ENCODE measurements at places on chromosomes 3 and 15. TPM values are rescaled to one million over a fixed set of nuclear protein-coding genes. Genes with fewer than 3 reads are reported as not detected.

TRPM1 gene
- not detected for total RNA-seq

GRCh38 chr15:82799183-82799841, 6.6 kb downstream of the FSD2 start:
- DNase-seq = no peak

CRYGS gene
- total RNA-seq = 0.10 TPM

LAMB2 gene
- total RNA-seq = 40.7 TPM

DNA sequence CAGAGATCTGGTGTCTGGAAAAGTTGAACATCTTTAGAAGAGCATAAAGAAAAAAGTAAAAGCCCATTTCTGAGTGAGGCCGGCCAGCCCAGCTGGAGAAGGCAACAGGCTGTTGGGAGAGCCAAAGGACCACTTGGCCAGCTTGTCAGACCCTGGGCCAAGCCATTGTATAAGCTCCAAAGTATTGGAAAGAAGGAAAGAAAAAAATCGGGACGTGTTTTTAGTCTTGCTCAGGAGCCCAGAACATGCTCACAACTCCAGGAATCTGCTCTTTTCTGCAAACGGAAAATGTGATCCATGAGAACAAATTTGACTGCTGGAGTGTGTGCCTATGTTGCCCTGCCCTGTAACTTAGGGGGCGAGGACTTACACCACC, 10.4 kb upstream of the CLPX start:
- DNase-seq = no peak

DNA sequence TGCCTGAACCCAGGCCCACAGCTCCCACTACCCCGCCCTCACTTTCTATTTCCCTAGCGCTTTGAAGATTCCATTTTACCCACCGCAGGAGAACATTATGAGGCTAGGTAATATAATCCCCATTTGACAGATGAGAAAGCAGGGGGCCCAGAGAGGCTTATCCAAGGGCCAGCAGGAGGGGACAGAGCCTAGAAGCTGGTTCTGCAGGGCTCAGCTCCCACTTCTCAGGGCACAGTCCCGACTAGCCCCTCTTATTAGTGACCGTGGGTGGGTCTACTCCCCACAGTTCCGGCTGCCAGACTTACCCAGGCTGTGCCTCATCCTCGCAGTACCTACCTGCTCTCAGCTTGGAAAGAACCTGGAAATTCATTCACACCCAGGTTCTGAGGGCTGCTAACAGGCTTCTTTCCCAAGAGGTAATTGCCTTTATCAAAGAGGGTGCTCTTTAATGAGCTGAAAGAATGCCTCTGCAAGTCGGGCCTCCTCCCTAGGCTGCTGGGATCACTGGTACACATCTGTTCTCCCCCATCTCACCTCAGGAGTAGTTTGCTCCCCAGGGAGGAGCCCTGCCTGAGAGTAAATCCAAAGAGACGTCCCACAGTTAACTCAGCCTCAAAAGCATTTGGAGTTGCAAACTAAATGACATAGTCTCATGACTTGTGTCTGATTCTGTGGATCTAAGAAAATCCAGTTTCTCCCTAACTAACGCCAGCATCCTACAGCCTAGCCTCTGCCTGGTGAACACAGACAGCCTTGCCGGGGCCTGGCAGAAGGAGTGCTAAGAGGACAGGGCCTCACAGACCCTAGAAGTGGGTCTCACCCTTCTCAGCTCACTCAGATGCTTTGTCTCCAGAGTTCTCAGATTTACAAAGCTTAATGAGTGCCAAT, 125.0 kb downstream of the CHSY1 start:
- peak; percentile 36 for DNase-seq

GRCh38 chr3:20111836-20112235, 71.6 kb downstream of the KAT2B start:
- no peak for DNase-seq

ASB14 gene
- total RNA-seq = not detected

GRCh38 chr15:100875976-100876375, 3.7 kb upstream of the ALDH1A3 start:
- DNase-seq = no peak

PARP3 gene
- 7.7 TPM for total RNA-seq

NRG4 gene
- 13.9 TPM for total RNA-seq

- no peak for DNase-seq
These were observed 61.7 kb downstream of the LDHAL6B start for GRCh38 chr15:59268168-59268851.

DNA sequence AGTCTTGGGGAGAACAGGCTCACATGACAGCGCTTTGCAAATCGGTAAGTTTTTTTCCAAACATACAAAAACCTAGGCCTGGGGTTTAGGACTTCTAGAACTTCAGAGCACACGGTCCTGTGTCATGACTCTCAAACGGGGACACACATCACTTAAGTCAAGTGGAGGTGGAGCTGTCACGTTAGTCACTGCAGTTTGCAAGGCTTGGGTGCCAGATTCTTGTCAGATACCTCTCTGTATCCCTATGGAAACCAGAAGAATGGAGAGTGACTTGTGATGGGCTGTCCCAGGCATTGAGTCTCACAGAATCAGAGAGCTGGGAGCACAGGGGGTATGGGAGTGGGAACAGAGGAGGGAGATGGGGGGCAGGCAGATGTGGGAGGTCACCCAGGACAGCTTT, 64.8 kb downstream of the DUT start:
- no peak for DNase-seq

DNA sequence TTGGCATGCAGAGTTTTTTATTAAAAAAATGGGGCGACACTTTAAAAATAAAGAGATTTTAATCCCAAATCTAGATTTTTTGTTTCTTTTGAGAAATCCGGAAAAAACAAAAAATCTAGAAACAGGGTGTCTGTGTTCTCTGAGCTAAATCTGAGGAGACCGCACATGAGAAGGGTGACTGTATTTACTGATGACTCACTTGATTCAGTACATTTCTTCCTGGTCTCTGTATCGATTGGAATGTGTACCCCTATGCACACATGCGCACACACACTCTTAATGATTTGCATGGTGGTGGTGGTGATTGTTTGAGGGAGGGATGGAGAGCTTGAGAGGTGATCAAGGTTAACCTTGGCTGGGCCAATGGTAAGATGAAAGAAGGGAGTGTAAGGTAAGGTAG, 443.1 kb upstream of the THRB start:
- no peak for DNase-seq

GRCh38 chr3:1263121-1263520, 170.3 kb downstream of the CNTN6 start:
- DNase-seq = no peak

DNA sequence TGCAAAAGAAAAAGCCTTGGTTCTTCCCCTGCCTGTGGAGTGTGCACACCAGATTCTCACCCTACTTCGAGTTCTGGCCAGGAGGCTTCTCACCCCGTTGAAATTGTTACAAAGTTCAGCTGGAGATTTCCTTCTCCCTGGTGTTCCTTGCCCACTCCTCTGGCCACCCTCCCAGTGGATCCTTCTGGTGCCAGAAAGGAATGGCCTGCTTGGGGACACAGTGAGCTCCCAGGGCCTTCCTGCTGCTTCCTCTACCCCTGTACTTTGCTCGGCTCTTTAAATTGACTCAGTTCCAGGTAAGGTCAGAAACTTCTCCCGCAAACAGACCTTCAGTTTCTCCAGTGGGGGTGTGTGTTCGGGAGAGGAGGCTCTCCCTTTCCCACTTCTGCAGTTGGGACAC, 140.1 kb upstream of the CFAP20DC start:
- no peak for DNase-seq

ATP10A gene
- 1.3 TPM for total RNA-seq

DNA sequence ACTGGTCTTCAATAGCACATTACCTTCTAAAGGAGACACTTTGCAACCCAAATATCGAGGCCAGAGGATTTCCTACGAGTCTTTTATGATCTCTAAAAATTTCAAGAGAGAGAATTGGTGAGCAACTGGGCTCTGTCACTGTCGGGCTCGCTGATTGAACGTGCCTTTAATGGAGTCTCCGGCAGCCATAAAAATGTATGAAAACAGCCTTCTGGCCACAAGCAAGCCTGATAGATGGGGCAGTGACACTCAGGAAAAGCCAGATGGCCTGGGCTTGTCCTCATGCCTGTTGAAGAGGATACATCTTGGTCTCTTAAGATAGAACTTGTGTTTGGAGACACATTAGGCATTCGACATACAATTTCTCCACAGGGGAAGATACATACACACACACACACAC, 419.5 kb upstream of the PROK2 start:
- DNase-seq = no peak

WDR76 gene
- 41.4 TPM for total RNA-seq

DNA sequence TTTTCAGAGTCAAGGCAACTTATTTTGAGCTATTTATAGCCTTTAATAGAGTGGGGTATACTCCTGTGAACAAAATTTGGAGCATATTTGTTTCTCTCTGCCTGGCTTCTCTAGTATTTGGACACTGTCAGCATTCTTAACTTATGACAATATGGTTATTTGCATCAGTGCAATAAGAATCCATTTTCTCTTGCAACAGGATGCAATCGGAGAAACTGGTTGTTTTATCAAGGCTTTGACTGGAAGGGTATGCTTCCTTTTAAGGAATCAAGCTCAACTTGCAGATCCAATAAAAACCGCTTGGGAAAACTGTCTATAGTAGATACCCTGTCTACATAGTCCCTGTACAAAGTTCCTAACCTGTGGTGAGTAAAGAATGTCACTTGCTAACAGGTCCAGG, 106.7 kb downstream of the DPH6 start:
- DNase-seq = no peak

GRCh38 chr3:69951616-69952015, 47.9 kb upstream of the SAMMSON start:
- DNase-seq = no peak

DNA sequence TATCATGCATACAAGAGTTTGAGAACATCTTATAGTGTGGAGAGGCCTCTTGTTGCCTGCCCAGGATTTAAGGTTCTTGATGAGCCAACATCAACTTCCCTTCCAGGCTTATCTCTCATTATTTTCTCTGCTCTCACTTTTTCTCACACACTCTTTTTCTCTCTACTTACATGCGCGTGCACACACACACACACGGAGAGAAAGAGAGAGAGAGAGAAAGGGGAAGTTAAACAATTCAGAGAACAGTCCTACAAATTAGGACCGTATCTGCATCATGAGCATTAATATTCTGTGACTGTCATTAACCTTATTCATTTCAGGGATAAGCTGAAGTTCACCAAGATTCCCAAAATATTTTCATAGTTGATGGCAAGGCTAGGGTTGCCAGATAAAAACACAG, 269.0 kb downstream of the ZNF621 start:
- no peak for DNase-seq

DNA sequence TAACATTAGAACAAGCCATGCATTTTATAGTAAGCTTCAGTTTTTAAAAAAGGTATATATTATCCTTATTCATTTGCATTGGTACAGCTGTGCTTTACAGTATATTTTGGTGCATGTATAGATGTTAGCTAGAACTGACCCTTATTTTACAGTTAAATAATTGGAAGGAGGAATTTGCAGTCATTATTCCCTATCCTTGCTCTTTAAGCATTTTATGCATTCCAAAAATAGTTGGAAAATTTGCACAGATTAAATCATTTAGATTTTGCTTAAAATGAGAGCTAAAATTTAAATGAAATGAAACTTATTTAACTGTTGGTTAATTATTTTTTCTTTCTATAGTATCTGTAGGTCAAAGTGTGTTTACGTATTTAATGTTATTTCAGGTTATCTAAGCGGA, 667.1 kb downstream of the NAALADL2 start:
- DNase-seq = no peak

GRCh38 chr3:135691240-135691639, 274.3 kb upstream of the PPP2R3A start:
- no peak for DNase-seq

DNA sequence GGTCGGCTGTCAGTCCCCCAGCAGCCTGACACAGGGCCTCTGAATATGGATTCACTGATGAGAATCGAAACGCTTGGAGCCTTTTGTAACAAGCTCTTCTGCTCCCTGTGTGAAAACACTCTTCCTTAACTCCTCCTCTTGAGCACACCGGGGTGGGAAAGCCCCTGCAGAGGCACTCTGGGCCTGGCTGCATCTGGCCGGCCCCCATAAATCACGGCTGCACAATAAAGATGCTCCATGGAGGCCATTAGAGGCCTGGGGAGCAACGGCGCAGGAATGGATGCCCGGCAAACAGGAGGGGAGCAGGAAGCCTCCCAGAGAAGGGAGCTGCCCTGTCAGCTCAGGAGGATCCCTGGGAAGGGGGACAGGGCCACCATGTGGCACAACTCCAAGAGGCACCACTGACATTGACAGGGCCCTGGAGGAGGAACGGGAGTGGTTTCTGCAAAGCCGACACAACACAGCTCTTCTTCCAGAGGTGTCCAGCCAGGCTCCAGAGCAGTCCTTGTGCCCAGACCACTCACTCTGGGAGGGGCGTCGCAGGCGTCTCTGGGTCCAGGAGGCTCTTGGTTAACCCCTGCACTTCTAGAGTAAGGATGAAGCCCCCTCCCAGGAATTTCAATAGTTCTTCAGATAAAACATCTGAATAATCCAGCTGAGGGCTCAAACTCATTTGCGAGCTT, 509.3 kb upstream of the PPP2R3A start:
- no peak for DNase-seq

DNA sequence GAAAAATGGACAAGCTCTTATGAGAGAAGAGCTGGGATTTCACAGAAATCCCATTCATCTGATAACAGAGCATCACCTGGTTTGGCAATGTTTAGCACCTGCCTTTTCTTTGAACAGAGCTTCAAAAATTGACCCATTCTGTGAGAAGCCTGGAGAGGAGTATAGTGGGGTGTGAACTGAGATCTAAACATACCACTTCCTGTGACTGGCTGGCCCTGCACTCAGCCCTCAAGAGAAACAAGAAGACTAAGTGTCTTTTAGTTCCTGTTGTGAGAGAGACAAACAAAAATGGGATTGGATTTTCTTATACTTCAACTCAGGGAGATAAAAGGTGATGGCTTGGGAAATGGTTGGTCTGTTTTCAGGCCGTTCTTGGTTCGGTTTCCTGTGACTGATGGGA, 1060.2 kb downstream of the ROBO1 start:
- DNase-seq = no peak

MYL3 gene
- total RNA-seq = not detected

- no peak for DNase-seq
These were observed 205.7 kb upstream of the ROBO1 start for GRCh38 chr3:79973482-79973881.

UCN2 gene
- 0.29 TPM for total RNA-seq
